ENCODE measurements at places on chromosomes 1 and 21.
A peak's percentile ranks its signal among the peaks of the same experiment; 100 is the strongest.

DNA sequence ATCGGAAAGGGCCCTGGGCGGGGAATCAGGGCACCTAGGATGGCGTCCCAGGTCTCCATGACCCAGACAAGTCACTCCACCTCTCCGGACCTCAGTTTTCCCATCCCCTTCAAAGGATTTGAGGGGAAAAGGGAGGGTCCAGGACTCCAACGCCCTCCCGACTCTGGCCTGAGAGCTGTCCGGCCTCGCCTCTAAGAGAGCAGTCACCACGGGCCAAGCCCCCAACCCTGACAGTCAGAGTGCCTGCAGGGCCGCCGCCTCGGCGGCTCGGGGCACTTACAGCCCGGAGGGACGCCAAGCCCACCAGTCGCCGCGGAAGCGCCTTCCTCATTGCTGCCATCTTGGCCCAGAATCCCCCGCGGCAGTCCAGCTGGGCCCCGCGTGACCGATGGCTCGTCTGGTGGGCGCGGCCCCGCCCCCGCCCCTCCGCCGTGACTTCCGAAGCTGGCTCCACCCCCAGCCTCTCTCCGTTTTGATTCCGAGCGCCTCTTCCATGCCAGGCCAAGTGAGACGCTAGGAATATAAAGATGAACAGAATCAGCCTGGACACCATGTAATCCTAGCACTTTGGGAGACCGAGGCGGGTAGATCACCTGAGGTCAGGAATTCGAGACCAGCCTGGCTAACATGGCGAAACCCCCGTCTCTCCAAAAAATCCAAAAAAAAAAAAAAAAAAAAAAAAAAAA lies at the start of gene HMGCL:
Gene HMGCL, minus strand, starts transcription at position 354 of the 686 bp plus-strand sequence. Its CDS starts 14 bp downstream, at position 340.
- peak; percentile 94 for DNase-seq

DNA sequence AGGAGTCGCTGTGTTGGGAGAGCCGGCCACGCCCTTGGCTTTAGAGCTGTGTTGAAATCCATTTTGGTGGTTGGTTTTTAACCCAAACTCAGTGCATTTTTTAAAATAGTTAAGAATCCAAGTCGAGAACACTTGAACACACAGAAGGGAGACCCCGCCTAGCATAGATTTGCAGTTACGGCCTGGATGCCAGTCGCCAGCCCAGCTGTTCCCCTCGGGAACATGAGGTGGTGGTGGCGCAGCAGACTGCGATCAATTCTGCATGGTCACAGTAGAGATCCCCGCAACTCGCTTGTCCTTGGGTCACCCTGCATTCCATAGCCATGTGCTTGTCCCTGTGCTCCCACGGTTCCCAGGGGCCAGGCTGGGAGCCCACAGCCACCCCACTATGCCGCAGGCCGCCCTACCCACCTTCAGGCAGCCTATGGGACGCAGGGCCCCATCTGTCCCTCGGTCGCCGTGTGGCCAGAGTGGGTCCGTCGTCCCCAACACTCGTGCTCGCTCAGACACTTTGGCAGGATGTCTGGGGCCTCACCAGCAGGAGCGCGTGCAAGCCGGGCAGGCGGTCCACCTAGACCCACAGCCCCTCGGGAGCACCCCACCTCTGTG lies 4.7 kb downstream of the C1orf35 start:
- DNase-seq, result no peak

DNA sequence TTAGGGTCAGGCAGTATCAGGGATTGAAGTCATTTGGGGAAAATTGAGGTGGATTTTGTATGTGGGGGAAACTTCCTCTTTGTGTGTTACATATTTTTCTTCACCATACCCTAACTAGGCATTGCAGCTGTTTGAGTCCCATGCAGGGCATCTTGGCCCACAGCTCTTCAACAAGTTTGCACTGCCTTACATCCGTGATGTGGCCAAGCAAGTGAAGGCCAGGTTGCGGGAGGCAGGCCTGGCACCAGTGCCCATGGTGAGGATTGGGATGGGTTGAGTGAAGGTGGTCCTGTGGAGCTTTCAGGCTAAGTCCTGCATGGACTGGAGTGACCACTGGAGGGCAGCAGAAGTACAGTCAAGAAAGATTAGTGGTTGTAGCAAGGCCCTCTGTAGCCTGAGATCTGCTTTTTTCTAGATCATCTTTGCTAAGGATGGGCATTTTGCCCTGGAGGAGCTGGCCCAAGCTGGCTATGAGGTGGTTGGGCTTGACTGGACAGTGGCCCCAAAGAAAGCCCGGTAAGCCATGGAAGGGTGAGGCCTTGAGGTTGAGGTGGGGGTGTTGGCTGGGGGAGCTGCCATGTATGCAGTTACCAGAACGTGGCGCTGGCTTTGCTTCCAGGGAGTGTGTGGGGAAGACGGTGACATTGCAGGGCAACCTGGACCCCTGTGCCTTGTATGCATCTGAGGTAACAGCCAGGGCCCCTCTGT lies 2.4 kb downstream of the UROD start:
- peak; percentile 88 for DNase-seq

- no peak for DNase-seq
These were observed 37.4 kb upstream of the CDC42BPA start for GRCh38 chr1:227355542-227356245.

- no peak for DNase-seq
These were observed 3.7 kb upstream of the AMIGO1 start for GRCh38 chr1:109513110-109513710.

- no peak for DNase-seq
These were observed 14.7 kb downstream of the MTHFR start for GRCh38 chr1:11790880-11791715.

DNA sequence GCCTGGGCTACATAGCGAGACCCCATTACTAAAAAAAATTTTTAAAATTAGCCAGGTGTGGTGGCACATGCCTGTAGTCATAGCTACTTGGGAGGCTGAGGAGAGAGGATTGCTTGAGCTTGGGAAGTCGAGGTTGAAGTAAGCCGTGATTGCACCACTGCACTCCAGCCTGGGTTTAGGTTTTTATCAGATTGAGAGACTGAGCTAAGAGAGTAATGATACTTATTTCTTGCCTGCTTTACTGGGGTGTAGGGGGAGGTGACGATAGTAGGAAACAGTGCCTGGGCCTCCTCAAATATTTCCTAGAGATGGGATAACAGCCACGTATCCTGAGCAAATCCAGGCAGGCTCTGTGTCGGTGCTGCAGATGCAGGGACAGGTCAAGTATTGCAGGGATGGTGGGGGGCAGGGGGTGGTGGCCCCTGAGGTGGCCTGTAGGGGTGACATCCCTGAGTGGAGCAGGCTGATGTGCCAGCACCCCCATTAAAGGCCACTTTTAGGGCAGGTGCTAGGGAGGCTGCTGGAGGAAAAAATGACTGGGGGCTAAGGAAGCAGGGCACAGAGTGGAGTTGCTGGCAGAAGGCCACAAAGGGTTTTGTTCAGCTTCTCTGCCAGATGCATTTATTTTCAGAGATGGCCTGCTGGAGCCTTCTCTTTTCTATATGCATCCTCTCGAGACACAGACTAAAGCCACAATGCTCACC lies 130.5 kb downstream of the RHOU start:
- DNase-seq, result no peak

DNA sequence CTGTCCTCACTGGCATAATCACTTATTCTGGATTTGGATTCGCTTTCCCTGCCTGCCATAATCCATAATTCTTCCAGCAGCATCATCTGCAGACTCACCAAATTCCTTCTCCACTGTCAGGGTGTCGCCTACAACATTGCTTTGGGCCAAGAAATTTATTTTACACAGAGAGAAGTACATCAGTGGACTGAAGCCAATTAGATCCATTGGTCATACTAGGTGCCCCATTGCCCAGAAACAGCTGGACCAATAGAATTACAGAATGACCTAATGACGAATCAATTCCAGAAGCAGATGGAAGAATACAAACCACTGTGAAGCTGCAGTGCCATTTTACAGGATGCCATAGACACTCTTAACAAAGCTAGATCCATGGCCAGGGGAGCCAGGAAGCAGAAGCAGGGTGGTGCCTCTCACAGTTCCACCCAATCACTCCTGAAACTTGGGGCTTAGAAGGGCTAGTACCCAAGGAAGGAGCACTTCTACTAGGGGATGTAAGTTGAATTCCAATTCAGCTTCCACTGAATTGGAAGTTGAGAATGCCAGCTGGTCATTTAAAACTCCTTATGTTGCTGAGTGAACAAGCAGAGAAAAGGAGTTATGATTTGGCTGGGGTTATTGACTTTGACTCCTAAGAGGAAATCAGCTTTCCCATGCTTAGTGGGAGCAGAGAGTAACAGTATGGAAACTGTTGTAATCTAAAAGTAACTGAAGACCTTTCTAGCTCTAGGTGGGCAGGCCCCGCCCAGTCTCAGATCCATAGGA lies 44.0 kb downstream of the EDN2 start:
- DNase-seq, result no peak

- no peak for DNase-seq
These were observed 105.4 kb downstream of the PSMG1 start for GRCh38 chr21:39077876-39078275.

- DNase-seq, result no peak
These were observed 14.0 kb downstream of the LBR start for GRCh38 chr1:225413708-225414375.

- no peak for DNase-seq
These were observed 415.0 kb downstream of the HLX start for GRCh38 chr1:221294242-221294641.

GRCh38 chr21:44800971-44801467 lies 601 bp downstream of the UBE2G2 start:
- DNase-seq, result no peak

DNA sequence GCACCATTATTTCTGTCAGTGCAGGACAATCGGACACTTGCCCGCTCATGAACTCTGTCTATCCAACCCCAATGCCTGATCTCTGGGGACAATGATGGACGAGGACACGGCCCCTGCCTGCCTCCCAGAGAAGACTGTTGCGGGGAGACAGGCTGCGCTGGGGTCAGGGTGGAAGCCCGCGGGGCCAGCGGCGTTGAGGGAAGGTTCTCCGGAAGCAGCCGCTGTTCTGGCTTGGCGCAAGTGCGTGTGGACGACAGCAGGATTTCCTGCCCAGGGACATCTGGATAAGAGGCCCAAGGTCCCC lies 18.8 kb downstream of the RHBG start:
- no peak for DNase-seq

GRCh38 chr1:87030740-87031690 lies 116.6 kb downstream of the HS2ST1 start:
- no peak for DNase-seq

GRCh38 chr1:168509875-168510791 lies 33.7 kb downstream of the XCL2 start:
- DNase-seq, result no peak

- DNase-seq, result no peak
These were observed 287.0 kb upstream of the ESRRG start for GRCh38 chr1:217010253-217010652.

DNA sequence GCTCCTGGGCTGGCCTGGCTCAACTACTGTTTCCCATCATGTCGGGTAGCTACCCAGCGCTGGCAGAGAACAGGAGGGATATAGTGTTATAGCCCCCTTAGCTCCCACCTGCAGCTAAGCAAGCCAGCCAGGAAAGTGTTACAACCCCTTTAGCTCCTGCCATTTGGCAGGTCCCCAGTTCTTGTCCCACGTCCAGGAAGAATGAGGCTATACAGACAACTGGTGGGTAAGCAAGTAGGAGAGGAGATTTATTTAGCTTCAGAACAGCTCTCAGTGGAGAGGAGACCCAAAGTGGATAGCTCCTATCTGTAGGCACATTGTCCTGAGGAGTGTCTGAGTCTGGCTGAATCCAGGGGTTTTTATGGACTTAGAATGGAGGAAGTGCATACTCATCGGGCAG lies 741.1 kb upstream of the B3GALT2 start:
- DNase-seq, result no peak

DNA sequence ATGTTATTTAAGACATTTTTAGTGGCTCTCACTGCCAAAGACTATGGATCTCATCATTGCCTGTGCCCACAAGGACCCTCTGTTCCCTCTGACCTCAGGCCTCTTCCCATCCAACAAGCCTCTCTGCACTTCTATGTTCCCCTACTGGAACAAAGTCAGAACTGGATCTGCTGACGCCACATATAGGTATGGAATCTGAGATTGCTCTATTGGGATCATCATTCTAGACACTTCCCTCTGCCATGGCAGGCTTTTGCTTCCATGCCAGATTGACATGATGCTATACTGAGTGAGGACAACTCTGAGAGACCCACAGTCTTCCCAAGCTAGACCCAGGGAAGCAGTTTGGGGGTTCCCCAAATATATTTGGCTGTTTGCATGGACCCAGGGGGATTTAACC lies 76.0 kb upstream of the ZNF648 start:
- no peak for DNase-seq

GRCh38 chr1:8627728-8628127 lies 189.7 kb downstream of the RERE start:
- DNase-seq, result no peak

GRCh38 chr1:159949981-159950381 lies 4.1 kb downstream of the SLAMF9 start:
- DNase-seq, result no peak

GRCh38 chr1:215269955-215270354 lies 187.4 kb downstream of the KCNK2 start:
- DNase-seq, result no peak

- no peak for DNase-seq
These were observed 447 bp downstream of the TTC34 start for GRCh38 chr1:2801046-2801445.

- peak; percentile 67 for DNase-seq
These were observed 39.6 kb upstream of the LDLRAP1 start for GRCh38 chr1:25503551-25504426.

DNA sequence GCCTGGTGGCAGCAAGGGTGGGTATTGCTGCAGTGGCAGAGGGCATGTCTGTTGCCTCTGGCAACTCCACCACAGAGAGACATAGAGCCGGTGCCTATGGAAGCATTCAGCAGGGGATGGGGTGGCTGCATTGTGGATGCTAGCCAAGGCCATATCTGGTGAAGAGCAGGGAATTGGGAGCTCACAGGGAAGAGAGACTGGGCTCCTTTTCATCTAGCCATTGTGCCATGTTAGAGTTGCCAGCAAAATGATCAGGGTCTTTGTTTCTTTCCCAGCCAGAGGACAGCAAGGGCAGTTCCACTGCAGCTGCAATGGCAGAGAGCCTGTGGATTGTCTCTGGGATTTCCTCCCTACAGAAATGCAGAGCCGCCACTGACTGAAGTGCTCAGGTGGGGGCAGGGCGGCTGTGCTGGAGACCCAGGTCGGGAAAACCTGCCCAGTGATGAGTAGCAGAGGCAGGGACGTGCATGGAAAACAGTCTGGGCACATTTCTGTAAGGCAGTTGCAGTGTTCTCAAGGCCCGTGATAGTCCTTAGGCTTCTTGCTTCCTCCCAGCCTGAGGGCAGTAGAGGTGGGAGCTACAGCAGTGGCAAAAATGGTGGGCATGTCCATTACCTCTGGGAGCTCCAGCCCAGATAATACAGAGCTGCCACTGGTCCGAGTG lies 40.2 kb upstream of the CYP4X1 start:
- DNase-seq, result no peak
